ENCODE measurements at places on chromosomes 5 and 9. TPM values are rescaled to one million over a fixed set of nuclear protein-coding genes. Genes with fewer than 3 reads are reported as not detected.

GRCh38 chr5:110702300-110702699 lies 24.2 kb downstream of the TMEM232 start:
- DNase-seq = no peak

DNA sequence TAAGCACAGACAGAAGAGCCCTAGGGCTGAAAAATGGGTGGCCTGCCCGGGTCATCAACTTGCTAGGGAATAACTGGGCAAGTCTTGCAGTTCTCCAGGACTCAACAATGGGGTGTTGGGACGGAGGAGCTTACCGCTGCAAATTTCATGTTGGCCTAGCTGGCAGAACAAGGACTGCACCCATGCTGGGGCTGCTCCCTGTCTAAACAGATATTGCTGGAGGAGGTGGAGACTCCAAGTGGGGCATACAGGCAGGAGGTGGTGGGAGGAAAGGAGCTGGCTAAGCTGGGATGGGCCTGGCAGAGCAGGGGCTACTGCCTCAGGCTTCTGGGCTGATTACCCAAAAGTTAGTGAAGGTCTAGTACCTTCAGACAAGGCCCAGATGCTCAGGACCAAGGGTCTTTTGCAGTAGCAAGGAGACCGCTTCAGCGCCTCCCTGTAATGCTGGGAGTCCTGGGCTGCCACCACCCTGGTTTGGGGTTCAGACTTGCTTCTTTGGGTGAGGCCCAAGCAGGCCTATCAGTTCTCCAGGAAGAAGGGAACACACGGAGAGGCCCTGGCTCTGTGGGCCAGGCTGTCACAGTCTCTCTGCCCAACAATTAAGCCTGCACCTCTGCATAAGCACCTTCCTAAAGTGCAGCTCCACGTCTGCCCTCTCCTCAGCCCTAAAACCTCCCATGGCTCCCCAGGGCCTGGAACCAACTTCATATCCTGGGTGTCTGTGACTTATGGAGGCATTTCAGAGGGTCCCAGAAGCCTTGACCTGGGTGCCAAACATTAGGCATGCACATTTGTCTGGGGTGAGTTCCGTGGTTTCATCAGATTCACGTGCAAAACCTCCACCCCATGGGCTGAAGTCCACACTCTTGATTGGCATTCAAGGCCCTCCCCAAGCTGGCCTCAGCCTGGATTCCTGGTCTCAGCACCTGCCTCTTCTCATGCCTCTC lies 24.2 kb upstream of the KIF12 start:
- DNase-seq = no peak

DNA sequence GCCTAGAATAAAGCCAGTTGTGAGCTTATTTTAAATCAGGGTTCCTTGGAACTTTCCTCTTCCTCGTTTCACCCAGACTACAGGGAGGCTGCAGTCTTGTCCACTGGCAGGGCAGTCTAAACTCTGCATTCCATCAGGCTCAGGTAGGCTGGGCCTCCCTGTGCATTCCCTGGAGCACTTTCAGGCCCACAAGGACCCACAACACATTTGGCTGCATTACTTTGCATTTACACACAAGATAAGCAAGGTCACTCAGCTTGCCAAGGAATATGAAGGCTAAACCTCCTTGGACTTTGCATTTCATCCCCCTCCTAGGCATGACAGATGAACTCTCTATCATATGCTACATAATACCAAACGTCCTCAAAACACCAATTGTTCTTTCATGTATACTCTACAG lies 104.2 kb downstream of the MARCHF3 start:
- no peak for DNase-seq

DNA sequence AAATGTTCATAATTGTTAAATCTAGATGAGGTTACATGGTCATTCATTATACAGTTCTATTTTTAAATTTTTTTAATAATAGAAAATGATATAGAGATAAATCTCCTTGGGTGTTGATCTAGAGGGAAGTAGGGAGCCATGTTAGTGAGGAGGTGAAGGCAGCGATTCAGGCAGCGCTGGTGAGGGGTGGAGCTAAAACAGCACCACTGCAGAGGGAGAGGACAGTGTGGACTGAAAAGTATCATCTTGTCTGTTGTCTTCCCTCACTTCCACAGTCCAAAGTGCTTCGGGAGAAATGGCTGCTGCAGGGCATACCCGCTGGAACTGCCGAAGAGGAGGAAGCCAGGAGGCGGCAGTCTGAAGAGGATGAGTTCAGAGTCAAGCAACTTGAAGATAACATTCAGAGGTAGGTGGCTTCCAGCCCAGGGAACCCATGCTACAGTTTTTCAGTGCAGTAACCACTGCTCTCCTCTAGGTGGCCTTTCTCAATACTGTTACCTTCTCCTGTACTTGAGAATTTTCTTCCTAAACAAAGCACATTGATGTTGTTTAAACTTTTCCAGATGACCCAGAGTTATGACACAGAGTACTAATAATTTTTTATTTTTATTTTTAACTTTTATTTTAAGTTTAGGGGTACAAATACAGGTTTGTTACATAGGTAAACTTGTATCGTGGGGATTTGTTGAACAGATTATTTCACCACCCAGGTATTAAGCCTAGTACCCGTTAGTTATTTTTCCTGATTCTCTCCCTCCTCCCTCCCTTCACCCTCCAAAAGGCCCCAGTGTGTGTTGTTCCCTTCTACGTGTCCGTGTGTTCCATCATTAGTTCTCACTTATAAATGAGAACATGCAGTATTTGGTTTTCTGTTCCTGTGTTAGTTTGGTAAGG lies 100.5 kb downstream of the PALM2AKAP2 start:
- DNase-seq = no peak

GRCh38 chr5:172713113-172713808 lies 57.7 kb downstream of the DUSP1 start:
- peak; percentile 87 for DNase-seq

- DNase-seq = no peak
Measured at GRCh38 chr5:87051502-87052113, 216.1 kb upstream of the RASA1 start.

DNA sequence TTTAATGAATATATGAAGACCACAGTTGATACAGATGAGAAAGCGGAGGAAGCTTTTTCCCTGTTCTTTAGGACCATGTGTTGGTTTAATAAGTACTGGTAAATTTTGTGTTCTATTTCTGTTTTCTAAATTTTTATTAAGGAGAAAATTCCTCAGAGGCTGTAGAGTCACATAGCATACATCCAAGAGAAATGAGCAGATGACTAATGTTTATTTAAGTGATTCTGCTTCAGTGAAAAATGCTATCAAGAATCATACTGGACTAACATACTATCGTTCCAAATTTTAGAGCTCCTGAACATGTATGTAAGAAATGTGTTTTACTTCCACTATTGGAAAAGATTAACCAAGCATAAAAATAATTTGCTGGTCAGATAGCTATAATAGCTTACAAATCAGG lies 115.0 kb downstream of the KIAA1958 start:
- DNase-seq = no peak

- DNase-seq = no peak
Measured at GRCh38 chr9:5122116-5122515, 63.3 kb downstream of the INSL6 start.

DNA sequence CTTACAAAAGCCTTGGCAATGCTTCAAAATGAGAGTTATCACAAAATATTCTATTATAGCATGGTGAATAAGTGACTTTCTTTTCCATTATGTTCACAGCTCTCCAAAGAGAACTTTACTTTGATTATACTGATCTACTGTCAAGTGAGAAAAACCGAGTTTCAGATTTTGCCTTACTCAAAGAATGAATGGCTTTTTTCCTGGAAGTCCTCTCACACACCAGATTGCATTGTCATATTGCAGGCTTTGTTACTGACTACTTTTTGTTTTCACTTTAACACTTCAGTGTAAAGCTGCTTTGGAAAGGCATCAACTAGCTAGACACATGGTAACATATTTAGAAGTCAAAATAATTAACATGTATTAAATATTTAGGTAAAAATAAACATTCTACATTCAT lies 765.2 kb upstream of the NUDT12 start:
- DNase-seq = no peak

GRCh38 chr5:133262690-133263089 lies 210.9 kb downstream of the HSPA4 start:
- no peak for DNase-seq

- DNase-seq = no peak
Measured at GRCh38 chr5:8650186-8650585, 781.2 kb downstream of the MTRR start.

DNA sequence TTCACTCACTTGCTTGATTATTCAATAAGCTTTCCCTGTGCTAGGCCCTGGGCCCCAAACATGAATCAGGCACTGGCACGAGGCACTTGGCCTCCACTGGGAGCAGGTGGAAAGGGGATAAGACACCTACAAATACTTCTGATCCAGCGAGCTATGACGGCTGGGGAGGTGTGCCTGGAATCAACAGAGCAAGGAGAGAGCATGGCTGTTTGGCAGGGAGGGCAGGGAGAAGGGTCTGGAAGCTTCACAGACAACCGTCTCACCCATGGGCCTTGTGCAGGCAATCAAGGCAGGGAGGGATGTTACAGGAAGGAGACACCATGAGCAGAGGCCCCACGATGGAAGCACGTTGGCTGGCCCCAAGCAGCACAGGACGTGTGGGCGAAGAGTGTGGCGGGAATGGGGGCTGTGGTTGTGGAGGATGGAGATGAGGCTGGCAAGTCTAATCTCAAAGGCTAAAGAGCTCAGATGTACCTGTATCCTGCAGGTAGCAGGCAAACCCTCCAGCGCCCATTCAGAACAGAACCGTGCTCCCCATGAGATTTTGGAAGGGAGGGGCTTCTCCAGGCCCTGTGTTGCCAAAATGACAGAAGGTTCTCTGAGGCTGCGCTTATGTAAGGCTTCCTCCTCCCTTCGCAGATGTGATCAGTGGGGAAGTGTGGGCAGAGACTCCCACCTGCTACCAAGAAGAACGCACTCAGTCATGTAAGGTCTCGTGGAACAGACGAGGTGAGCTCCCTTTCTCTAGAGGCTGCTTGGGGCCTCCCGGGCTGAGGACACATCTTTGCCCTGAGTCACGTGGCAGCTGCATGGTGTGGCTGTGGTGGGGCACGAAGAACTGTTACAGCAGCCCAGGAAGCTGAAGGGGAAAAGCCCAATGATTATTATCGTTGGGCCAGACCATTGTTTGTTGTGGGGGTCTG lies 189.7 kb downstream of the DAB2IP start:
- peak; percentile 44 for DNase-seq

GRCh38 chr9:131304676-131305355 lies 15.3 kb downstream of the PLPP7 start:
- DNase-seq = no peak

GRCh38 chr5:178320281-178320855 lies 87.8 kb upstream of the PHYKPL start:
- DNase-seq = peak; percentile 58

- DNase-seq = peak; percentile 23
Measured at GRCh38 chr5:133827830-133828229, 140.6 kb downstream of the C5orf15 start.

- DNase-seq = no peak
Measured at GRCh38 chr9:83701286-83701685, 6.5 kb downstream of the UBQLN1 start.

DNA sequence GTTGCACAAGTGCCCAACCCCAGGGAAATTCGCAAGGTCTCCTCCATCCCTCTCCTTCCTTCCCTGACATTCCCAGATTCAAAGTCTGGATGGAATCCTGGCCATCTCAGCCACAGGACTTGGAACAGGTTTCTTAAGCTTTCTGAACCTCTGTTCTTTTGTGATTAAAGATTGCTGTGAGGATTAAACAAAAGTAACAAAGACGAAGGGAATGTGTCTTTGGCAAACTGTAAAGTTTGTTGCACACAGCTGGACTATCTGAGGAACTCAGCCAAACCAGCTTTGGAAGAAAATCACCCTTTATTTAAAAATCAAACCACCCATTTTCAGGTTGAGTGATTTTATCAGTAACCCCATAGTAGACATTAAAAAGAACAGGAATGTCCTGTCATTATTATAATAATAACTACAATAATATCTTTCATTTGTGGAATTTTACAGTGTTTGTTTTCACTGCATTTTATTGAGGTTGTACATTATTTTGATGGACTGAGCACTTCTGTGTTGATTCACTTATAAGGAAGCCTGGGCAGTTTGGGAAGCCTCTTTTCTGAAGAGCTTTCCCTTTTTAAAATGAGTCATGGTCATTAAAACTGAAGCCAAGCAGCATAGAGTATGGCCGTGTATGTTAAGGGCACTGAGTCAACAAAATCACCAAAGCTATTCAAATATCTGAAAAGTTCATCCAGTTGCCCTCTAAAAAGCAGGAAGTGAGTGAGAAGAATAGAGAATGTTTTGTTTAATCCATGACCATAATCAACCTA lies 310.2 kb downstream of the AGTPBP1 start:
- no peak for DNase-seq

DNA sequence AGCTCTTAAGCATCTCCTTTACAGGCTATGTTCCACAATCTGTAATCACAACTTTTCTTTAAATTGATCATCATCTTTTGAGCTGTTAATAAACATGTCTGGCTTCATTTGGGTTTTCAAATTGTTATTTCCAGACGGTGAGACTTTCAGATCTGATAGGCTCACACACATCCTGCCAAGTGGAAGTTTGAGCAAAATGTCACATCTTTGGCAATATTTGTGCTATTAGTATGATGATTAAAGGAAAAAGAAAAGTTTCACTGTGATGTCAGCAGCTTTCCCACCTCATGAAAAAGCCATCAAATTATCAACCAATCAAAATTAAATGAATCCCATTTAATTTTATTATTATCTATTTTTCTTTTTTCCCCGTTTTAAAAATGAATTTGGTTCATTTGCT lies 29.8 kb downstream of the SLC1A1 start:
- DNase-seq = no peak

GRCh38 chr9:70403166-70403565 lies 11.3 kb downstream of the KLF9 start:
- no peak for DNase-seq

DNA sequence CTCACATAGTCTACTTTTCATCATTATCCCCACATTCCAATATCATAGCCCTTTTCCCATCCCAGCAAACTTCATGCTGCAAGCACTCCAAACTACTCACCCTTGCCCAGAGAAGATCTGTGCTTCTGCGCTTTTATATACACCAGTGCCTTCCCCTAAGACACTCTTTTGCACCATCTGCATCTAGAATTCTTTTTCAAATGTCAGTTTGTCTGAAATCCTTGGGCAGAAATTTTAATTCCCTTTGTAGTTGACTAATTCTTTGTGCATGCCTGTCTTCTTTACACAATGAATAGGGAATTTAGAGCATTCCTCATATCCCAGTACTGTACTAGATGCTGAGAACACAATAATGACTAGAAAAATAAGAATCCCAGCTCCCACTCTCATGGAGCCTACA lies 298.9 kb downstream of the KCNN2 start:
- DNase-seq = no peak

GRCh38 chr5:132210944-132211343 lies 16.7 kb downstream of the P4HA2 start:
- DNase-seq = peak; percentile 14

GRCh38 chr5:88877826-88878225 lies 5.2 kb downstream of the MEF2C start:
- no peak for DNase-seq

The FBXL17 gene
- 25.5 TPM for total RNA-seq

The CDH6 gene
- 24.5 TPM for total RNA-seq

The STPG3 gene
- not detected for total RNA-seq

The PCDHGA11 gene
- total RNA-seq = 7.8 TPM

The PDE6A gene
- not detected for total RNA-seq
